Stimulated activated CD8-positive, alpha-beta memory T cell treated with anti-CD3 and anti-CD28 coated beads, Interleukin-4, amount 100 ng/mL, for 4 hours (primary cell): ENCODE measurements at places on chromosomes 1 and 21.
A peak's percentile ranks its signal among the peaks of the same experiment; 100 is the strongest.

DNA sequence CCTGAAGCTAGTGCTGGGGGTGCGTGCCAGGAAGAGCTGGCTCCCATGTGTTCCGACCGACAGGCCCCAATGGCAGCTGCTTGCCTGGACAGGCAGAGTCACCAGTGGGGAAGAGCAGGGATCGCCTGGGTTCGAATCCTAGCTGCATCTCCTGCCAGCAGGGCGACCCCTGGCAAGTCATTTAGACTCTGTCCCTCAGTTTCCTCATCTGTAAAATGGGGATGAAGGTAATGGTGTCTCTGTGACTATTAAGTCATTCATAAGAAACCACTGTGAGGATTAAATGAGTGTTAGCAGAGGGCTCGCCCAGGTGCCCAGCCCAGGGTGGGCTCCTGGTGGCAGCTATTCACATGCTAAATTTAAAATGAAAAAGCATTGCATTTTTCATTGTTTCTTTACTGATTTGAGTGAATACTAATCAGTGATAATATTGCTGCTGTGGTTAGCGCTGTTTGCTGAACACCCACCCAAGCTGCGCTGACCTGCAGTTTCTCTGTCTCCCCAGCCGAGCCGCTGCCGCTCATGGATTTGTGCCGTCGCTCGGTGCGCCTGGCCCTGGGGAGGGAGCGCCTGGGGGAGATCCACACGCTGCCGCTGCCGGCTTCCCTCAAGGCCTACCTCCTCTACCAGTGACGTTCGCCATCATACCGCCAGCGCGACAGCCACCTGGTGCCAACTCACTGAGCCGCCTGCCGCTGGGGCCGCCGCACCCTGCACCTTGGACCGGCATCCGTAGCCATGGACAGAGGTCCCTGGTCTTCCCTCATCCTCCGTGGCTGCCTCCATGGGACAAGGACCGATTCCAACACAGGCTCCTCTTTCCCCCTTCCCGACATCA lies 74.5 kb downstream of the SPSB1 start:
- DNase-seq, result no peak

- DNase-seq, result peak; percentile 8
Observed at GRCh38 chr21:44353191-44353970, at the start of gene TRPM2. Gene TRPM2 (plus strand): TSS chr21:44353621. CDS start chr21:44353701, 80 bp downstream.

DNA sequence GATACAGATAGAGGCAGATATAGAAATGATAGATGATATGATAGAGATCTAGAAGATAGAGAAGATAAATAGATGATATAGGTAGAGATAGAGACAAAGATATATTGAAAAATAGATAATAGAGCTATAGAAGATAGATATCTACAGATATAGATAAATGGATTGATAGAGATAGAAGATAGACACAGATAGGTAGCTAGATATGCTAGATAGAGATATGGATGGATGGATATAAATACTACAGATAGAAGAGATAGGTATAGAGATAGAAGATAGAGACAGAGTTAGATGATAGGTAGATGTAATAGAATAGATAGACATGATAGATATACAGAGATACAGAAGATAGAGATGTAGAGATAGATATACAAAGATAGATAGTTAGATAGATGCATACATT lies 21.4 kb downstream of the TRIM11 start:
- no peak for DNase-seq

DNA sequence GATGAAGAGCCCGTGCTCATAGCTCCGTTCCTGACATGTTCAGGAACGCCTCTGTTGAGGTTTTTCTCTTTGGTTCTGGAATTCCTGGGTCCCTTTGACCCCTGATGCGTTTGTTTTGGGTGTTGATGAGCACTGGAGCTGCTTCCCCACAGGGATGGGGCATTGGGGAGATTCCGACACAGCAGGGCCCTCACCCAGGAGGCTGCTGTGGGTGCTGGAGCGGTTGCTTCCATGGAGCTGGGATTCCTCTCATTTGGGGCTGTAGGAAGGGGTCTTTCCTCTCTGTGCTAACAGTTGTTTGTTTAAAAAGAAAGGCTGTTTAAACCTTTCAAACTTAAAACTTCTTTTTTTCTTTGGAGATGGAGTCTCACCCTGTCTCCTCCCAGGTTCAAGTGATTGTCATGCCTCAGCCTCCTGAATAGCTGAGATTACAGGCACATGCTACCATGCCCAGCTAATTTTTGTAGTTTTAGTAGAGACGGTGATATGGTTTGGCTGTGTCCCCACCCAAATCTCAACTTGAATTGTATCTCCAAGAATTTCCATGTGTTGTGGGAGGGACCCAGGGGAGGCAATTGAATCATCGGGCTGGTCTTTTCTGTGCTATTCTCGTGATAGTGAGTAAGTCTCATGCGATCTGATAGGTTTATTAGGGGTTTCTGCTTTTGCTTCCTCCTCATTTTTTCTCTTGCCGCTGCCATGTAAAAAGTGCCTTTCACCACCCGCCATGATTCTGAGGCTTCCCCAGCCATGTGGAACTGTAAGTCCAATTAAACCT lies 48.9 kb downstream of the SKI start:
- no peak for DNase-seq

GRCh38 chr1:154697710-154698109 lies 89.7 kb upstream of the ADAR start:
- DNase-seq, result no peak

DNA sequence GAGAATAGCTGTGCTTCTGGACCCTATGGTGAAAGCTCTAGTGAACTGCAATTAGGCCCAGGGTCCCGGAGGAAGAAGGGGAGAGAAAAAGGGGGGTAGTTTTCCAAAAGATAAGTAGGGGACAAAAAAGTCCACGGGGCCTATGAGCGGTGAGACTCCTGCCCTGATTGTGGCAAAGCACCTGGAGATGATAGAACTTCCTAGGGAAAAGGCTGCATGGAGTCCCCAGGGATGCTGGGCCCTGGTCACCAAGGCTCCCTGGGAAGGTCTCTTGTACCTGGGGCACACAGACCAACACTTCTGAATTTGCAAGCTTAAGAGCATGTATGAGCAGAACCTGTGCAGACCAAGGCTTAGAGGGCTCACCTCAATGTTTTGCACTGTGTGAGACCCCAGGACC lies 5.4 kb upstream of the SHISA4 start:
- no peak for DNase-seq

DNA sequence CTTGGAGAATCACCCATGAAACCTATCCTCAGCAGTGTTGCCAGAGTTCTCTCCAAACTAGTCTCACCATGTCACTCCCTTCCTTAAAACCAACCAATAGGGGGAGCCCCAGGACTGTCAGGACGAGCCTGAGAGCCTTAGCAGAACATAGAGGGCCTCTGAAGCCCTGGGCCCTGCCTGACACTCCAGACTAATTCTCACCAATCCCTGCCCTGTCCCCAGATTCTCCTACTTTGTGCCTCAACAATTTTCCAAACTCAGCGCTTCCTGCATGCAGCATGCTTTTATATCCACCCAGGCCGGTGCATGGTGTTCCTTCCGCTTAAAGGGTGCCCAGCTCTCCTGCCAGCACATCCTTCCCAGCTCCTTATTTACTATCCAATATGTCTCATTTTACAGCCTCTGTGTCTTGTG lies 42.7 kb downstream of the HSD3B1 start:
- DNase-seq, result no peak

DNA sequence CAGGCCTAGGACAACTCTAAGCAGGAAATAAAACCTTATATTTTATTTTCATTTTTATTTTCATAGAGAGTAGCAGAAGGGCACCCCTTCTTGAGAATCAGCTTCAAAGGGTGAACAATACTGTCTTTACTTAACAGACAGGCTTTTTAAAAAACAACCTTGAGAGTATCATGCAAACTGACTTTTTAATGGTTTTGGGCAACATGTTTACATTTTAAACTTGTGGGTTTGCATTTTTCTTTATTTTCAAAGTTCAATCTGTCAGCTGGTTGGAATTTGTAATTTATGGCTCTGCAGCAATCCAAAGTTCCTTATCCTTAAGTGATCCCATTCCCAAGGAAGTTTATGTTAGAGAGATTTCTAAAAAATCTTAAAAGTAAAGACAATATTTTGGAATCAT lies 392.3 kb upstream of the ADAMTS5 start:
- DNase-seq, result no peak

GRCh38 chr1:43438006-43438405 lies 15.7 kb downstream of the HYI start:
- DNase-seq, result no peak

- no peak for DNase-seq
Observed at GRCh38 chr1:76006234-76006633, 68.3 kb upstream of the ST6GALNAC3 start.
